NCI-H2171 treated with DMSO at 0.1 percent for 48 hours (cell line): ENCODE measurements at places on chromosomes 7 and 10.

GRCh38 chr7:67407392-67408071, 410.9 kb downstream of the TYW1 start:
- DNase-seq = peak; percentile 50

DNA sequence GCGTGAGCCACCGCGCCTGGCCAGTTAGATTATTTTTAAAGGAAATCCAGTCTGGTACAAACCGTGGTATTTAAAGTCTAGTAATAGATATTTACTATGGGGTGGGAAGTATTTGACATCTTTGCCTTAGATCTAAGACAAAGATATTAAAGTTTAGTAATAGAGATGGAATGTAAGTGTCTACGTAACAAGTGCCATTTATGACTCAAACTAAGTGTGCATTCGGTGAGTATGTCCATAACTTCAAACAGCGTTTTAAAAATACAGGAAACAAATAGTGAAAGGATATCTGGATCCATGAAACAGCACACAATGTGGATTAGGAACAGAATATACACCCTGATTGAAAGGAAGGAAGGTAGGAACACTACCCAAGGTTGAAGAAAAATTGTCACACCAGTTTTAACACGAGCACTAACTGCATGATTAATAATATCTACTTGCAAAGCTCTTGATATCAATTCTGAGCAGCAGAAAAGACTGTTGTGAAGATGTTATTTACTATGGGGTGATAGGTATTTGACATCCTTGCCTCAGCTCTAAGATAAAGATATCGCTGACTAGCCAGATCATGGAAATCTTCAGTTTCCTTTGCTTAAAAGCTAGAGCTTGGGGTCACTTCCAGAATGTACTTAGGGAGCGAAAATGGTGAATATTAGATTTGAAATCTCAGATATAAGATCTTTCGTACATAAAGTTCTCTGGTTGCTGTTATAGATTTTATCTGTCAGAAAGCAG, 48.7 kb downstream of the EPC1 start:
- no peak for DNase-seq

GRCh38 chr7:152867502-152867874, 107.9 kb downstream of the ACTR3B start:
- DNase-seq = no peak

GRCh38 chr10:21519941-21520436, 5.5 kb downstream of the SKIDA1 start:
- no peak for DNase-seq

GRCh38 chr7:156684661-156685060, 44.1 kb downstream of the RNF32 start:
- no peak for DNase-seq

DNA sequence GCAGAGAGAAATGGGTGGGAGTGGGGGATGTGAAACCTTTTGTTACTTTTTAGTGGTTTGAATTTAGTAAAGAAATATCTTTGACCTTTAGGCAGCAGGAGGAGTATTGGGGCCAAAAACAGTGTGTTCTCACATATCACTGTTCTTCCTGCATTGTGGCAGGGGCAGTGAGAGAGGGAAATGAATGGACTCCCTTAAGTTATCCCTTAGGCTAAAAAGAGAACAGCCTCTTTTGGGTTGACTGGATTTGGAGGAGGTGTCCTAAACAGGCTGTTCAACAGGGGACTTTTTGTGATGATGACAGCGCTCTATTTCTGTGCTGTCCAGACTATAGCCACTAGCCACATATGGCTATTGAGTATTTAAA, 22.3 kb downstream of the ZNF775 start:
- DNase-seq = no peak

- DNase-seq = no peak
Observed at GRCh38 chr10:4270116-4270515, 485.1 kb upstream of the KLF6 start.

DNA sequence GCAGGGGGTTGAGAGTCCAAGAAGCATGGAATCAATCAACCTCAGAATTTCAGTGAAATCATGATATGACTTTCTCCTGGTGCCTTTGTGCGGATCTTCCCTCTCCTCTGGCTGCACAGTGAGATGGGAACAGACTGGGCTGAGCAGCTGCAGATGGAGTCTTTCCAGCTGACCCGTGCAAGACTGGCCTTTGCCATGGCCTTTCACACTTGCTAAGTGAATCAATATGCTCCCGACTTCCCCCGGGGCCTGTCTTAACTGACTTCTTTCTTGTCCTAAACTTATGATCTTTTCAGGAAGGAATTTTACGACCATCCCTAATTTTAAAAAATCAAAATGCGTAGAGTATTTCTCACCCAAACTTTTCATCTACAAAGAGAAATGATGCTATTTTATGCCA, 469.9 kb downstream of the GALNT17 start:
- DNase-seq = no peak

- DNase-seq = peak; percentile 76
Observed at GRCh38 chr7:148304456-148304855, 286.1 kb upstream of the C7orf33 start.

GRCh38 chr7:36232971-36233550, 80.0 kb downstream of the EEPD1 start:
- no peak for DNase-seq

DNA sequence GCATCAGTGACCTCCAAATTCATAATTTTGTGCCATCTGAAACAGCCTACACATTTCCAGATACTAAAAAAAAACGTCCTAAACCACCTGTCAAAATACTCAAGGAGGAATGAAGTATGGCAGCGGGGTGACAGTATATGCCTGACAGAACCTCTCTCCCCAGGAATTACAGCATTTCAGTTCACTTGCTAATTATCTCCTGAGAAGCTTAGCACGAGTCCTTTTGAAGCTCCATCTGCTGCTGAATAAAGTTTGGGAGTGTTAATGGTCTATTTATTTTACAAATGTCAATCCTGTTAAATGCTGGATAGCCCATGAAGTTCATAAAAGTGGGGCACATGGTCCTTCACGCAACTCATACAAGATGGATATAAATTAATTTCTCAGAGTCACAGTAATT, 29.4 kb upstream of the ANLN start:
- DNase-seq = peak; percentile 96

- no peak for DNase-seq
Observed at GRCh38 chr10:19745672-19746071, 70.6 kb upstream of the PLXDC2 start.

GRCh38 chr7:105218215-105218614, 170.5 kb downstream of the SRPK2 start:
- DNase-seq = no peak
